ENCODE measurements at places on chromosomes 4 and X. TPM values are rescaled to one million over a fixed set of nuclear protein-coding genes. Genes with fewer than 3 reads are reported as not detected.

DNA sequence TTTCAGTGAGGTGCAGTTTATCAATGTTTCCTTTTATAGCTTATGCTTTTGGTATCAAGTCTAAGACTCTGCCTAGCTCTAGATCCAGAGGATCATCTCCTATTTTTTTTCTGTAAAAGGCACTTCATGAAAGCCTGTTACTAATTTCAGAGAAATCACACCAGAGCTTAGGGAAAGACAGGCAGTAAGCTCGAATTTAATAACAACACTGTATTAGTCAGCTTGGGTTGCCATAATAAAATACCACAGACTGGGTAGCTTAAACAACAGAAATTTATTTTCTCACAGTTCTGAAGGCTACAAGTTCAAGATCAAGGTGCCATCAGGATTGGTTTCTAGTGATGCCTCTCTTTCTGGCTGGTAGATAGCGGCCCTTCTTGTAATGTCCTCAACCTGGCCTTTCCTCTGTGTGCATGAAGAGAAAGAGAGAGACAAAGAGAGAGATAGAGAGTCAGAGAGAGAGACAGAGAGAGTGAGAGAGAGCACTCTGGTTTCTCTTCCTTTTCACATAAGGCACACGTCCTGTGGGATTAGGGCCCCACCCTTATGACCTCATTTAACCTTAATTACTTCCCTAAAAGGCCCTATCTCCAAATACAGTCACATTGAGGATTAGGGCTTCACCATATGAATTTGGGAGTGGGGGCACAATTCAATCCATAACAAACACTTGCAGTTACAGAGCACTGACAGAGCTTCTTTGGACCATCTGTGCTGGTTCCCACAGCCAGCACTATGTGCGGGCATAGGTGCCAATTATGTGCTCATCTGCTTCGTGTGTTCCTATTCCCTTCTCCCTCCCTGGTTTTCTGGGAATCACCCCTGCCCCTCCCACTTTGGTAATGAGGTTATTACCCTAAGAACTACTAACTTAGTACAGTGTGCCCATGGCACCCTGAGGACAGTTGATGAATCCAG, 114.8 kb upstream of the MED14 start:
- no peak for DNase-seq
- H3K4me1 ChIP-seq = peaks cover 12% of the 10 kb centered on the region
- H3K27ac ChIP-seq = no peak overlapping the region
- H3K27me3 ChIP-seq = peaks cover 3% of the 10 kb centered on the region
- no peaks in the 10 kb centered on the region for H3K36me3 ChIP-seq

The HSFX4 gene
- total RNA-seq = not detected

GRCh38 chr4:153233761-153234371, 29.6 kb downstream of the TRIM2 start:
- H3K4me3 ChIP-seq = no peak overlapping the region
- no peaks in the 10 kb centered on the region for H3K36me3 ChIP-seq
- peaks cover 28% of the 10 kb centered on the region for H3K4me1 ChIP-seq

The SH3RF1 gene
- 33.4 TPM for total RNA-seq

DNA sequence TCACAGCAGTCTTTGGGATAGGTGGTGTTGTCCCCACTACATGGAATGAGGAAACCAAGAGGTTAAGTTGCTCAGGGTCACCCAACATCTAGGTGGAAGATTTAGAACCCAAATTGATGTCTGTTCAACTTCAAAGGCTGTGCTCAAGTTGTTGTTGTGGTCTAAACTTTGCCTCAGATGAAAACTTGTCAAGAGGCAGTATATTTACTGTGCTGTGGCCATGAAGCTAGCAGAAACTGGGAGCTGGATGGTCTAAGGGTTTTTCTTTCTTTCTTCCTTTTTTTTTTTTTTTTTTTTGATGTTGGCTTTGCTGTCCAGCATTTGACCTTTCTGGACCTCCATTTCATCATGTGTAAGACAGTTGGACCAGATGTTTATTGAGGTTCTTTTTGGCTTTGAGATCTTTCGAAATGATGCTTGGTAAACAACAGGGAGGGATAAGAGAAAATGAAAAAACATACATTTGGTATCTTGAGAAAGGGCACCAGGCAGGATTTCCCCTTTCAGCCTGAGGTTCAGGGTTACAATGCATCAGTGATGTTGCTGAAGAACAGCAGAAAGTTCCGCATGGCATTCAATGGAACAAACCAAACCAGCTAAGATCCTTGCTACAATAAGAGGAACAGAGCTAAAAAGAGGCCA, 166.2 kb upstream of the RPS6KA3 start:
- H3K27ac ChIP-seq = no peak overlapping the region
- H3K36me3 ChIP-seq = no peaks in the 10 kb centered on the region
- DNase-seq = no peak
- no peak overlapping the region for H3K4me3 ChIP-seq
- no peaks in the 10 kb centered on the region for H3K27me3 ChIP-seq

- H3K36me3 ChIP-seq = no peaks in the 10 kb centered on the region
- no peaks in the 10 kb centered on the region for H3K27me3 ChIP-seq
- H3K4me1 ChIP-seq = no peaks in the 10 kb centered on the region
- no peak overlapping the region for H3K27ac ChIP-seq
- H3K4me3 ChIP-seq = no peak overlapping the region
Measured at GRCh38 chr4:78524009-78524408, 27.6 kb upstream of the ANXA3 start.

The NPY1R gene
- total RNA-seq = 0.73 TPM

The RASGEF1B gene
- total RNA-seq = 2.1 TPM

- H3K4me1 ChIP-seq = no peaks in the 10 kb centered on the region
- no peak overlapping the region for H3K27ac ChIP-seq
- H3K36me3 ChIP-seq = no peaks in the 10 kb centered on the region
Measured at GRCh38 chrX:129403974-129404669, 119.2 kb downstream of the SMARCA1 start.

DNA sequence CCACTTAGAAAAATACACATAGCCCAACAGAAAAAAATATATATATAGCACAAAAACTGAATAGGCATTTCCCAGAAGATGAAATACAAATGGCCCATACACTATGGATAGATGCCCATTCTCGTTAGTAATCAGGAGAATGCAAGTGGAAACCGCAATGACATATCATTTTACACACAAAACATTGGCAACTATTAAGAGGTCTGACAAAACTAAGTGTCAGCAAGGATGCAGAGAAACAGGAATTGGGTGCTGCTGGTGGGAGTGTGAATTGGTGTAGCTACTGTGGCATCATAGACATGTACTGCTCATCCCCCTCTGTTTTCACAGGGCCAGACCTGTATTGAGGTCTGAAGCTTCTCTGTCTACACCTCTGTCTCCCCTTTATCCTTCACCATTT, 320.0 kb downstream of the IDS start:
- no peak overlapping the region for H3K27ac ChIP-seq

DNA sequence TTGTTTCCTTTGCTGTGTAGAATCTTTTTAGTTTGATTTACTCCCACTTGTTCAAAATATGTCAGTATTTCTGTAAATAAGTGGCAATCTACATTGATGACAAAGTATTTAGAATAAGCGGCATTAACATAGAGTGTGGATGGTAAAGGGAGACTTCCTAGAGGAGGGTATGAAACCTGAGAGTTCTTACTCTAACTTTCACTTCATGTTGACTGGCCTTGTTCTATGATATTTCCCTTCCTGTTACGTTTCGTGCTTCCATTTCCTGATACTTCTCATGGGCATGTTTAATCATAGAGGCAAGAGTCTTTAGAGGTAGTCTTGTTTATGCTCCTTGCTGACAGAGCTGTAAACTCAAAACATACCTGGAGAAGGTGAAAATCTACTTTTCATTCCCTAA, 408.9 kb downstream of the GLUD2 start:
- H3K27me3 ChIP-seq = no peaks in the 10 kb centered on the region
- H3K4me1 ChIP-seq = no peaks in the 10 kb centered on the region
- no peak overlapping the region for H3K27ac ChIP-seq

- peak overlapping the region; percentile 64 for H3K27ac ChIP-seq
- peak overlapping the region; percentile 11 for H3K4me3 ChIP-seq
- no peak for DNase-seq
- no peaks in the 10 kb centered on the region for H3K27me3 ChIP-seq
Measured at GRCh38 chr4:169649545-169650226, 29.3 kb downstream of the CLCN3 start.

The POLN gene
- 0.84 TPM for total RNA-seq

GRCh38 chr4:111905511-111905910, 239.7 kb upstream of the FAM241A start:
- no peaks in the 10 kb centered on the region for H3K27me3 ChIP-seq
- no peak for DNase-seq
- H3K36me3 ChIP-seq = no peaks in the 10 kb centered on the region

The SHROOM3 gene
- 0.02 TPM for total RNA-seq

The NUDT10 gene
- total RNA-seq = not detected

DNA sequence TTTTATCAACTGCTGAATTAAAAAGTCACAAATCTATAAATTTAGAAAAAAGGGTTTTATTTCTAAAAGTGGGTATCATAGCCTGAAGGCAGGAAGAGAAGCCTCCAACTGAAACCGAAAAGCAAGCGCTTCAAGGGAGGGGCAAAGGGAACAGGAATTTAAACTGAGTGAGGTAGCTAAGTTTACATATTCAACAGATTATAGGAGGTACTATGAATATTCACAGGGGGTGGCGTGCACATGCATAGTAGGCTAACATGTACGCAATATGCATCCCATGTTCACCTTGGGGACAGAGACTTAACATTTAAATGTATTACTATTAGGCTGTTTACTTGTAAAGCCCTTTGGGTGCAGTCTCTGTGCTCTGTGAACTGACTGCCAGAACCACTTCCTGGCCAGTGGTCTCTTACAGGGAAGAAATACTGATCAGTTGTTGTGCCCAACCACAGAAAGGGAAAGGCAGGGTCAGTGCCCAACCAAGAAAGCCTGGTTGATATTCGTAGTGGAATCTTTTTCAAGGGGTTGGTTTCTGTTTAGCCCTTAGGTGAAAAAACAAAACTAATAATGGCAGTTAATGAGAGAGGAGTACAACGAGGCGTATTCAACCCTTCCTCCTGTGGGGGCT, 168.7 kb upstream of the GALNTL6 start:
- H3K27me3 ChIP-seq = no peaks in the 10 kb centered on the region
- H3K4me1 ChIP-seq = no peaks in the 10 kb centered on the region
- no peak for DNase-seq

GRCh38 chr4:99635601-99636000, 22.0 kb downstream of the C4orf54 start:
- no peaks in the 10 kb centered on the region for H3K27me3 ChIP-seq
- no peak overlapping the region for H3K4me3 ChIP-seq
- H3K4me1 ChIP-seq = peaks cover 42% of the 10 kb centered on the region
- H3K36me3 ChIP-seq = peaks cover 4% of the 10 kb centered on the region
- H3K27ac ChIP-seq = peak overlapping the region; percentile 99

- H3K27ac ChIP-seq = no peak overlapping the region
- H3K4me1 ChIP-seq = peaks cover 3% of the 10 kb centered on the region
- H3K4me3 ChIP-seq = no peak overlapping the region
- no peak for DNase-seq
- H3K36me3 ChIP-seq = no peaks in the 10 kb centered on the region
- H3K27me3 ChIP-seq = no peaks in the 10 kb centered on the region
Measured at GRCh38 chr4:101020956-101021355, 326.4 kb downstream of the PPP3CA start.

GRCh38 chr4:104625706-104626105, 131.0 kb upstream of the CXXC4 start:
- H3K4me1 ChIP-seq = no peaks in the 10 kb centered on the region
- no peak for DNase-seq
- no peak overlapping the region for H3K4me3 ChIP-seq
- no peaks in the 10 kb centered on the region for H3K27me3 ChIP-seq

DNA sequence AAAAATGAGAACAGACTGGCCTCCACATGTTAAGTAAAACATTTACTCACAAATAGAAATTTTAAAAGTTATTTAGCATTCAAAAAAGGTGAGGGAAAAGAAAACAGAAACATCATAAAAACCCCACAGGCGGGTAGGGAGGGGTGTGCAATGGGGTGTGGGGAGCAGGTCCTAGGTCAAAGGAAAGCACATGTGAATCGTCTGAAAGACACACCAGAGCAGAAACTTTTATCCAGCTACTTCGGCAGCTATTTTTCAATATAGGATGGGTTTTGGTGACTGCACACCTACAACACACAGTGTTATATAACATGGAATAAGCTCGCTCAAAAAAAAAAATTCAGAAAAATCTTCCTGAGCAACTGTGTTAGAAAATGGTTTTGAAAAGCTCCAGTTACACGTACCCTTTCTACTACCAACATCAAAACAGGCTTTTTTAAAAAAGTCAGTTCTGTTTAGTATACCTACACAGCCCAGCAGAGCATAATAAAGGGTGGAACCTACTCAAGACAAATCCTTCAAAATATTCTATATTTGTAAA, 1.6 kb downstream of the OTUD4 start:
- H3K36me3 ChIP-seq = peaks cover 5% of the 10 kb centered on the region
- no peak for DNase-seq
- H3K4me1 ChIP-seq = peaks cover 47% of the 10 kb centered on the region

GRCh38 chrX:72041871-72042851, 89.6 kb downstream of the RTL5 start:
- peaks cover 9% of the 10 kb centered on the region for H3K27me3 ChIP-seq
- H3K36me3 ChIP-seq = no peaks in the 10 kb centered on the region
- no peak for DNase-seq
- no peaks in the 10 kb centered on the region for H3K4me1 ChIP-seq

DNA sequence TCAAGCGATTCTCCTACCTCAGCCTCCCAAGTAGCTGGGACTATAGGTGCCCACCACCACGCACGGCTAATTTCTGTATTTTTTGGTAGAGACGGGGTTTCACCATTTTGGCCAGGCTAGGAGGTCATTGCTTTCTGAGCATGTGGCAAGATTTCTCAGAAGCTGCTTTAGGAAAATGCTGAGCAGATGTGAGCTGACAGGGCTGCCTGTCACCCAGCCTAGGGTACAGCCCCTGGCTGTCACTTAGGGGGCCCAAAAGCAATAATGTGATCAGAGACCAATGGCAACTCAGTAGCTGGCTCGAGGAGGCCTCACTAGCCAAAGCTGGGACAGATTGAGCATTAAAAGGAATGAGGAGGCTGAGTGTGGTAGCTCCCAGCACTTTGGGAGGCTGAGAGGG, 64.8 kb downstream of the TNIP2 start:
- no peaks in the 10 kb centered on the region for H3K27me3 ChIP-seq
- H3K4me3 ChIP-seq = no peak overlapping the region
- H3K27ac ChIP-seq = no peak overlapping the region
- no peaks in the 10 kb centered on the region for H3K4me1 ChIP-seq
- no peak for DNase-seq

The PHOX2B gene
- total RNA-seq = not detected

DNA sequence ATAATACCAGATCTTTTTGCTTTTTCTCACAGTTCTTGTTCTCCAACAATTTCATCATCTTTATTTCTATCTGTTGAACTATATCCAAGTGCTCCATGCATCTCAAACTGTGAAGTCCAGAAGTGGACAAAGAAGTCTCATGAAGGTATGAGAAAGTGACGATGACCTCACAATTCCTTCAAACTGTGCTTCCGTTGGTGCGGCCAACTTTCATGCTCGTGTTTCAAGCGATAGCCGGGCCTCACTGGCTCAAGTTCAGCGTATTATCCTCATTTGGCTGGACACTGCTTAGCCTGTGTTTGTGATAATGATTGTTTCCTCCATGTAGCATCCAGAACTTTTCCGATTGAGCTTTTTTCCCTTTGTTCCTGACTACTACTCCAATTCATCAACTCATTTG, 143.1 kb downstream of the PALLD start:
- no peaks in the 10 kb centered on the region for H3K27me3 ChIP-seq
- H3K36me3 ChIP-seq = no peaks in the 10 kb centered on the region
- DNase-seq = no peak
- peaks cover 71% of the 10 kb centered on the region for H3K4me1 ChIP-seq
- H3K4me3 ChIP-seq = no peak overlapping the region
